ENCODE measurements at places on chromosomes 3 and 15. TPM values are rescaled to one million over a fixed set of nuclear protein-coding genes. Genes with fewer than 3 reads are reported as not detected.

GRCh38 chr3:141236361-141236760, 4.7 kb downstream of the PXYLP1 start:
- no peak for DNase-seq

DNA sequence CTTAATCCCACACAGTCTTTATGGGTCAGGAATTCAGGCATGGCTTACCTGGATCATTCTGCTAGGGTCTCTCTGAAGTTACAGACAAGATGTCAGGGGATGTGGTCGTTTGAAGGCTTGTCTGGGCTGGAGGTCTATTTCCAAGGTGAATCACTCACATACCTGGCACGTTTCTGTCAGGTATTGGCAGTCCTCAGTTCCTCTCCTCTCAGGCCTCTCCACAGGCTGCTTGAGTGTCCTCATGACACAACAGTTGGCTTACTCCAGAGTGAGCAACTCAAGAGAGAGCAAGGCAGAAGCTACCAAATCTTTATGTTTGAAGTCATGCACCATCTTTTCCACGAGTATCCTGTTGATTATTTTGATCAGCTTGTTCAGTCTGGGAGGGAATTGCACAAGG, 43.9 kb upstream of the PARP14 start:
- no peak for DNase-seq

DNA sequence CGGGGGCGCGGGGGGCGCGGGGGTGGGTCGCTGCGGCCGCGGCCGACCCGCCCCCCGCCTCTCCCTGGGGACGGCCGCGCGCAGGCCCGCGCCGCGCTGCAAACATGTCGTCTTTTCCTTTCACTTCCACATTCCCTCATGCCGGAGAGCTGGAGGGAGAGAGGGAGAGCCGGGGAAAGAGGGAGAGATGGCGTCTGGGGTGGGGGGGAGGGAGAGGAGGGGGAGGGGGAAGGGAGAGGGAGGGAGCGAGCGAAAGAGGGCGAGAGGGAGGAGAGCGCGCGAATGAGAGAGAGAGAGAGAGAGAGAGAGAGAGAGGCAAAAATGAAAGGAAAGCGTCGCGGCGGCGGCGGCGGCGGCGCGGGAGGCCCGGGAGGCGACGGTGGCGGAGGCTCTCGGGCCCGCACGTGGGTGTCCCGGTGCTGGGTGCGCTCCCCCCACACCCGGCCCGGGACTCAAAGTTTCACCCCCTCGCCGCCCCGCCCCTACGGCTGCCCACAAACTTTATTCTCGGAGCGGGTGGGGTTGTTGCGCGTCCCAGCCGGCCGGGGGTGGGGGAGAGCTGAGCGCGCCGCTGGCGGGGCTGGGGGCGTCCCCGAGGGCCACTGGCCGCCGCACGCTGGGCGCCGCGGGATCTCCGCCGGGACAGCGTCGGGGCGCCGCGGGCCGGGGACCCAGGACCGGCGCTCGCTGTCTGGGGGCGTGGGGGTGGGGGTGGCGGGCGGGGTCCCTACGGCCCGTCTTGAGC, 731 bp downstream of the ZNF710 start:
- peak; percentile 64 for DNase-seq

DNA sequence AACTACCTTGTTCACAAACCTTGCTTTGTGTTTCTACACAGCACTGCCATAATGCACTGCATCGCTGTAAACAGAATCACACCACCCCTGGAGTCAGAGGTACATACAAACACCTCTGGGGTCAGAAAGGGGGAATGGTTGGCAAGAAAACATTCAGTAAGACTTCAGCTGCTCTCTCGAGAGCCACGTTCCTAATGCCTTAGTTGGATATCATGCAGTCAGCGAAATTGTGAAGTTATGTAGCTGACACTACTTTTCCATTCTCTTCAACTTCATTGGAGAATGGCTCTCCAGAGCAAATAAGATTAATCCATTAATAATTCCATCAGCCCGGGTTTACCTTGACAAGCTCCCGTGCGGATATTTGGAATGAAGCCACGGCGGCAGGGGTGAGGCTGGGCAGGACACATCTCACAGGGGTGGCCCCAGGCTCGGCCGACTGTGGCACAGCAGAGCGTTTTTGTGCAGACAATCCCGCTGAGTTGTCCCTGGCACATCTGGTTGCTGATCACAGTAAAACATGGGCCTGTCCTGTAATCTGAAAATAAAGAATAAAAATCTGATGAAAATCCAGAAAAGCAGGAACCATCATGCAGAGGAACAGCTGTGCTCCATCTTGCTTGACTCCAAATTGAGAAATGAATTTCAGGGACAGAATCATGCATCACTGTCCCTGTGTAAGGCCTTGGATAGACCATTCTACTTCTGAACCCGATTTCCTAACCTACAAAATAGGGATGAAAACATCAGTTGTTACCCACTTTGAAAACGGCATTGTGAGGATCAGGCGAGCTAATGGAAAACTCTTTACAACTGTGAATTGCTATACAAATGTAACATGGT, 108.0 kb downstream of the FBN1 start:
- peak; percentile 52 for DNase-seq

DNA sequence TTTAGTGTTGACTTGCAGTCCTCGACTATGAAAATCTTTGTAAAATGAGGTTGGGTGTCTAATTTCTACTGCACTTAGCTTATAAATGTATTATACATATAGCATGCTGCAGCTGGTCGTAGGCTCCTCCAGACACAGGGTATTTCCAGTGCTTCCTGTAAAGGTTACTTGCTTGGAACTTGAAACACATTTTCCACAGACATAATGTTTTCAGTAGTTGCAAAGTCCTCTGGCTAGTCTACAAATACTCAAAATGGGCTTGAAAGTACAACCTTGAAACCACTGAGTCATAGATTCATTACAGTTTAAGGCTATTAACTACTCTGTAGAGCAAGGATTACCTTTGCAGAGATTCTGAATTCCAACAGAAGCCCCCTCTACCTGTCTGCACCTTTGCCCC, 464.1 kb downstream of the RAP2B start:
- no peak for DNase-seq

DNA sequence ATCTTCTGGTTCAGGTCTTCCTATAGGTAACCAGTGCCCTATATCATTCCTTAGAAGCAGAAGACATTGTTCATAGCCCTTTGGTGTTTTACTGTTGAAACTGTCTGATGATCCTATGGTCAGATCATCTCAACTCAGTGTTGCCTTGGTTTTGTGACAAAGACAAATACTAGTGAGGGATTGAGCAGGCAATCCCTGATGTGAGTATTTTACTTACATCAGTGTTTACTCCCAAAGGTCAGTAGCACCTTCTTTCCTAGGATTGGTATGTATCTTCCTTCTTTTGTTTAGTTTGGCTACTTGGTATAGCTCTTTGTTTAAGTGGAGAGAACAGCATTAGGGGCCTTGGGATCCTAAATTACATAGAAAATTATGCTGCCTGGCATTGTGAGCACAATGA, 41.1 kb downstream of the BBS4 start:
- DNase-seq = no peak

DNA sequence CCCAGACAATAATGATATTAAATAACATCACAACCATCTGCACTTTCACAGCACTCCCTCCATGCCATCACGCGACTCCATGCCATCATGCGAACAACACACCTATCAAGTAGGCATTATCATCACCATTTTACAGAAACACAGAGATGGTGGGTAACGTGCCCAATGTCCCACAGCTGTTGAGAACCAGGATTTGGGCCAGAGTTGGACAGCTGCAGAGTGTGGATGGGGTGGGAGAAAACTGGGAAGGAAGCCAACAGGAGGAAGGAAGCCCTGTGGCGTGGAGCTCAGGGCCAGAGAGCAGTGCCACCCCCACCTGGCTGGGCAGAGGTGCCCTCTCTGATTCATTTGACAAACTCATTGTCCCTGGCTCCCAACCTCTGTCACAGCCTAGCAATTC, 29.0 kb downstream of the RBPMS2 start:
- no peak for DNase-seq

Gene TIMP4
- total RNA-seq = 6.7 TPM

- DNase-seq = no peak
These were observed 31.4 kb downstream of the SLC49A4 start for GRCh38 chr3:122826278-122826677.

DNA sequence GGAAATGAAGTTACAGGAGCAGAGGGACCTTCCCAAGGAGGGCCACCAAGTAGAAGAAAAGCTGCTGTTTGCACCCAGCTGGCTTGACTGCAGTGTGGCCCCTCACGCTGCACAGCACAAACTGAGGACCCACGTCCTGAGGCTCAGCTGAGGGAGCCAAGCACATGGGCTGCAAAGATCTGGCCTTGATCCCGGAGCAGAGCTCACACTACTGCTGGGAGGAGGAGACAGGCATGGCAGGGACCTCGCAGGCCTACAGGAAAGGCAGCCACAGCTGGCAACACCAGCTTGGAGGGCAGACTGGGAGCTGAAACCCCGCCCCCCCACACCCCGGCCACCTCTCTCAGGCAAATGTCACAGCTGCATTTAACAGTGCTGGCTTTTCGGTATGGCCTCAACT, 39.7 kb downstream of the KLHL25 start:
- peak; percentile 63 for DNase-seq

GRCh38 chr3:159263750-159264553, 462.1 kb downstream of the MFSD1 start:
- peak; percentile 64 for DNase-seq

- no peak for DNase-seq
These were observed 135.0 kb downstream of the LRRK1 start for GRCh38 chr15:101054116-101054515.

DNA sequence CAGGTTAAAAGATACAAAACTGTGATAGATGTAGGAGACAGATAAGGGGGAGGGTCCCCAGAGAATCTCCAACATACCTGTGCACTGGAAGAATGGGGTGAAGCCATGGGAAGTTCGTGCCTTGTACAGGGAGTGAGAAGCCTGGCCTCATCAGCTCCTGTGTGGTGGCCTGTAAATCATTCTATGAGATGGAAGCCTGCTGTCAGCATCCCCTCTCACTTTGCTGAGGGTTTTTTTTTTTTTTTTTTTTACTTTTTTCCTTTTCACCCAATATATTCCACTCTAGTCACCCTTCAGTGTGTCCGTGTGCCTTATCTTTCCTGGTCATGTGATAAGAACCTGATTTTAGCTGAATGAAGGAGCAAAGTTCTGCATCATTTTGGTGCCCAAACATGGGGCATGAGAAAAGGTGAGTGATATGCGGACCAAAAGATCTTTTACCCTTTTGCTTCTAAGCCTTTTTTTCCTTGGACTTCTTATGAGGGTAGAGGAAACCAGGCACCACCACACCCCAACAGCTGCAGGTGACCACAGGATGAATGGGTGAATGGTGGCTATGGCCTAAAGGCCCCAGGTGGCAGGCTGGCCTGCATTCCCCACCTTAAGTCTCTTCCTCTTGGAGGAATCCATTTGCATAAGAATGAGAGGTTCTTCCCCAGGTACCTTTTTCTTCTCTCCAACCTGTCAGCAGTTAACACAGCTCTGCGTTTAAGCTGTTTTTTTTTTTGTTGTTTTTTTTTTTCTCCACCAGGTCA, 1345.0 kb downstream of the NSUN3 start:
- no peak for DNase-seq

Gene LYZL4
- not detected for total RNA-seq
